ENCODE measurements at places on chromosomes 2 and 18. TPM values are rescaled to one million over a fixed set of nuclear protein-coding genes. Genes with fewer than 3 reads are reported as not detected.

DNA sequence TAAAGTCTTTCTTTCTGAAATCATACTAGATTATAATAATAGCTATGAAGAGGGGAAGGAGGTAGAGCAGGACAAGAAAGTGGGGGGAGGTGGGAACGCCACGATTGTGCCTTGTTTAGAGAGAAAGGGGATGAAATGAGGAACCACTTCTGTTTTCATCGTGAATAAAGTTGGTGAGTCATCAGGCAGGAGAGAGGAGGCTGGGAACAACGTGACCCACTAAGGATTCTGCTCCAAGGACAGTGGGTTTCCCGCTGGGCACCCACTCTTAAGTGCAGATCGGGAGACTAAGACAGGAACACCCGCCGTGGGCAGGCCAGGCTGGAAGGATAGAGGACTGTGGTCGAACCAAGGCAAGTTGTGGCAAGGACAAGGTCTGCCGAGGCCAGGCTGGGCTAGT is 158.2 kb downstream of the L3MBTL4 start:
- no peak for DNase-seq

- no peak for DNase-seq
These were observed 179.4 kb downstream of the LCLAT1 start for GRCh38 chr2:30626397-30626796.

GRCh38 chr2:212078103-212078502 is 460.5 kb downstream of the ERBB4 start:
- DNase-seq: no peak

INHA gene
- not detected for total RNA-seq

DNA sequence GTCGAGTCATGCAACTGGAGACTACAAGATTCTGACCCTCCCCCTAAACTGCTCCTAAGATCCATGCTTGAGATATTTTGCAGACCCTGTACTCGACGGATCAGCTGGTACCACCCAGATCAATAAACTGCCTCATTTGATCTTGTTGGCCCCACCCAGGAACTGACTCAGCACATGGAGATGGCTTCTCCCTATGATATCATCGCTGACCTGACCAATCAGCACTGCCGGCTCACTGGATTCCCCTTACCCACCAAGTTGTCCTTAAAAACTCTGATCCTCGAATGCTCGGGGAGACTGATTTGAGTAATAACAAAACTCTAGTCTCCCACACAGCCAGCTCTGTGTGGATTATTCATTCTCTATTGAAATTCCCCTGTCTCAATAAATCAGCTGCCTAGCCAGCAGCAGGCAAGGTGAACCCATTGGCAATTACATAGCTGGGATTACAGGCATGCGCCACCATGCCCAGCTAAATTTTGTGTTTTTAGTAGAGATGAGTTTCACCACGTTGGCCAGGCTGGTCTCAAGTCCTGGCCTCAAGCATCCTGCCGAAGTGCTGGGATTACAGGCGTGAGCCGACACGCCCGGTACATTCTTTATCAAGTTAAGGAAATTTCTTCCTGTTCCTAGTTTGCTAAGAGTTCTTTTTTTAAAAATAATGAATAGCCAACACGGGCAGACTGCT is 43.6 kb downstream of the VPS54 start:
- DNase-seq: no peak

GRCh38 chr2:38057651-38058410 is 18.1 kb downstream of the CYP1B1 start:
- no peak for DNase-seq

DNA sequence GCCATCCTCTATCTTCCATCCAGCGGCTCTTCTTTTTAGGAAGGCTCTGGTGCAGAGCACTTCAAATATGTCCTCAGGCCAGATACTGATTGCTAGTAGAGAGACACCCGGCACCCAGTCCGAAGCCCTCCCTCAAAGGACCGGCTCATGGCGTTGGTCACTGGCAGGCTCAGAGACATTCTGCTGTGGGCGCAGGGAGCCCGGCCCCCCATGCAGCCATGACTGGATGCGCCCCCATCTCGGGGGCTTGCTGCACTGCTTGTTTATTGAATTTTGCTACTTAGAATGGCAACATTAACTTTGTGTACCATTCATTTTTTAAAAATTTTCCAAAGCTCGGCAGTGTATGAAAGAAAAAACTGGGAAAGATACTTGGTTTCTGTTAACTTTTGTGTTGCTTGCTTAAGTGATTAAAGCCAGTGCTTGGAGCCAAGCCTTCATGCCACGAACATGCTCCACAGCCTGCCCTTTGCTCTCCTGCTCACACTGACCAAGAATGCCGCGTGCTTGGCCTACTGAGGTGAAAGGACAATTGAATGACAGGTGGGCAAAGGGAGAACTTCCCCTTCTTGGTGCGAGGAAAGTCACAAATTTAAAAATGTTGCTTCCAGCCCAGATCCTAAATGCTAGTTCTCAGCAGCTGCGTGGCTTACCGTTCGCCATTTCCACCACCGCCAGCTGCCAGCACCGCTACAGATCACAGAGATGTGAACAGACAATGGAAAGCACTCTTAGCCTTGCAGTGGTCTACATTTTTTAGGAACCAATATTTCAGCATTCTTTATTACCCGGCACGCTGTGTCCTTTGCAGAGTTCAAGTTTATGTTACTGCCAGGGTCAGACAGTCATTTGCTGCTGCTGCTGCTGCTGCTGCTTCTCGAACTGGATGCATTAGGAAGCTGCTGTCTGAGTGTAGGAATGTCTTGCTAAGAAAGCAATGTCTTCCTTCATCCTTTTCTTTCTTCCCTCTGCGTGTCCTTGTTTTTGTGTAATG is 76.7 kb downstream of the FAM210A start:
- DNase-seq: no peak

SERPINB12 gene
- not detected for total RNA-seq

- DNase-seq: peak; percentile 48
These were observed 96.9 kb upstream of the ZNF397 start for GRCh38 chr18:35143622-35144596.

GRCh38 chr18:54532222-54532621 is 58.8 kb upstream of the DYNAP start:
- DNase-seq: no peak

GRCh38 chr2:68196120-68196716 is 38.5 kb downstream of the PNO1 start:
- peak; percentile 51 for DNase-seq

- DNase-seq: no peak
These were observed 34.5 kb downstream of the PIK3C3 start for GRCh38 chr18:41989508-41989907.

- no peak for DNase-seq
These were observed 84.8 kb downstream of the ACAA2 start for GRCh38 chr18:49728542-49728941.

DNA sequence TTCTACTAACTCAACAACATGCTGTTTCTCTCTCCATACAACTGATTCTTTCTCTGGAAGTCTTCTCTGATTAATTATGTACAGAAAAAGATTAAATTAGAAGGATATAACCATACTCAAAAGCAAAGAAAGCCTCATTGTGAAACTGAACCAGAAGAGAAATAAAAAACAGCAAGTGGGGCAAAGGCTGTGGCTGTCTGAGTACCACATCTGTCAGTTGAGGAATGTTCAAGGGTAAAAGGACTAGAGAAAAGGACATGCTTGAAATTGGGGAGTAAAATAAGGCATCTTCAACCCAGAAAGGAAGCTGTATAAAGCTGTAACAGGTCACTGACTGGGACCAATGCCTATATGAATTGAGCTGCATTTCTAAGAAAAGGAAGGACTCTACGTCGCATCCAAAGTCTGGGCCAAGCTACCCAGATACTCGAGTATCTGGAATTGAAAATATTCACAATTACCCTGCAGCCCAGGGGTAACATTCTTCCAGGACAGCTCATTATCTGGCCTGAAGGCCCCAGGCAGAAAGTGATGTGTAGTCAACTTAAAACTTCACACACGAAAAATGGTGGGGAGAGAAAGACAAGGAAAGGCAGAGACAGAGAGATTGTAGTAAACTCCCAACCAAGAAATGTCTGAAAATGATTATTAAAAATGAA is 356.0 kb upstream of the GALNT5 start:
- DNase-seq: no peak

IL18R1 gene
- total RNA-seq: 1.3 TPM

GRCh38 chr2:45329045-45329677 is 281.9 kb downstream of the SRBD1 start:
- no peak for DNase-seq

DNA sequence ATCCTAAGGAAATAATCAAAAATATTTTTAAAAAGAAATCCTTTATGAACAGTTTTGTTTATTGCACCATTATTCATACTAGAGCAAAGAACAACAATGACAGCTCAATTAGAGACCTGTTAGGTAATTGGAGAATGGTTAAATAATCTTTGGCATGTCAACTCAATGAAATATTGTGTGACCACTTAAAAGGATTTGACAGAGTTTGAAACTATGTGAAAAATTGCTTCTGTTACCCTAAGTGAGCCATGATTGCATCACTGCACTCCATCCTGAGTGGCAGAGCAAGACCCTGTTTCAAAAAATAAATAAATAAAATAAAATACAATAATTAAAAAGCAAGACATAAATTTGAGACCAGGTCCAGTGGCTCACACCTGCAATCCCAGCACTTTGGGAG is 66.1 kb upstream of the ATP8B1 start:
- no peak for DNase-seq

DNA sequence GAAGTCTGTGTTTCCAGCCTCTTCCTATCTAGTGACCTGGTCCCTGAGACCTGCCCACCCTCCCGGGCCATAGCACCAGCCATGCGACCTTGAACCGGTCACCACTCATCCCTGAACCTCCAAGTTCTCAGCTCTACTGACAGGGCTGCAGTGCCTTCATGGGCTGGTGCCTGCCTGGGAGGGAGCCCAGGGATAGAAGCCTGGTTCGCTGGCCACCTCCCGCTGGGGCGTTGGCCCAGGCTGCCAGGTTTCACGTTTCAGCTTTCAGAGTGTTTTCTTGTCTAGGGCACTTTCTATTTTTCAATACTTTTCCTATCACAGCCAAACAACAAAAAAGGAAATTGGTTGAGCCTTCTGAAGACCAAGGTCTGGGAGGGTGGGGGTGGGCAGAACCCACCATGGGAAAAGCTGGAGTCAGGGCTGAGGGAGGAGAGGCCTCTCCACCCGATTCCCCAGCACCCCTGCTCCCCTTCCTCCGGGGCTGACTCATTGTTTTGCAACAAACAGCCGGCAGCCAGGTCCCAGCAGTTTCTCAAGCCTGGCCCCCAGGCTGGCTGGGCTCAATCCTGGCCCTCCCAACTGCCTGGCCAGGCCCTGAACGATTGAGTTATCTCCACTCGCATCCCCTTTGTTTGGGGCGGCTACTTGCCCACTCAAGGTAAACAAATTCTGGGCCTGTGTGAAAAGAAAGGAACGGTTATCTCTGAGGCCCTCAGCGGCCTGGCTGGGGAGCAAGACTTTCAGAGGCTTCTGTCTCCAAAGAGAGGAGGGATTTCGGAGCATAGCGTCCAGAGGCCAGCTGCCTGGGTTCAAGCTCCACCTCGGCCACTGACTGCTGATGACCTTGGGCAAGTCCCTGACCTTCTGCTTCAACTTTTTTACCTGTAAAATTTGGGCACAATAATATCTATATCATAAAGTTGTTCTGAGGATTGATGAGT is 47.5 kb downstream of the ZFP36L2 start:
- DNase-seq: peak; percentile 88

MAP2 gene
- total RNA-seq: 10.3 TPM

GRCh38 chr2:237433920-237434676 is 20.1 kb upstream of the COL6A3 start:
- DNase-seq: no peak

KLHL30 gene
- total RNA-seq: 0.62 TPM

DNA sequence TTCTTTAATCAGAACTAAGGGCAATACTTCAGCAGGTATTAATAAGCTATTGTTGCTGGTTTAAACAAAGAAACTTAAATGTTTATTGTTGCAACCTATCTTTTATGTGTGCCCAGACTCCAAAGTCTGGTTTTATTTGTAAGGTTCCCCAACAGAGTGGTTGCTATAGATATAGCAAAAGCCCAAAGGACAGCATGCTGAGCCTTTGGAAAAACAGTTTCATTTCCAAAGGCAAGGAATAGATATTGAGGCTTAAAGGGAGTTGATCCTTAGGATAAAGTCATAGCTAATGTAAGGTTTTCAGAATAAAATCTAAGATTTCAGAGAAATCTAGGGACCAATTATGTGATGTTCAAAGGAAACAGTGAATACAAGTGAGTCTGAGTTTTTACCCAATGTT is 413.2 kb upstream of the SLC14A2 start:
- DNase-seq: no peak

DNAJC5G gene
- 1.5 TPM for total RNA-seq

DNA sequence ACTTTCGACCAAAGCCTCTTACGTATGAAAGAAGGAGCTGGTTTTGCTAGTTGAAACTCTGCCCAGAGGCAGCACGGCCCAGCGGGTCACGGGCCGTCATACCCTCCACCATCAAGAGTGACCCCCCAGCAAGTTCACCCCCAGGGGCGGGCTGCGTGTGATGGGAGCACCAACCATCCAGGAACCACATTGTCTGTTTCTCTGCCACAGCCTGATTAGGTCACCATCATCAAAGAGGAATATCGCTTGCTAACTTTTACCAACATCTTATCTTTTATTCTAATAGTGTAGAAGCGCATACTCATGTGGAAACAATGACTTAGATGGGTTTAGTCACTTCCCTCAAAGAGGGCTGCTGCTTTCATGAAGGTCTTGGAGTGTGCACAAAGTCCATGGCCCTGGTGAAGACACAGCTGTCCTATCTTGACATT is 116.6 kb upstream of the SMIM21 start:
- DNase-seq: no peak

RAB6C gene
- not detected for total RNA-seq

- DNase-seq: no peak
These were observed 14.7 kb downstream of the RNF103 start for GRCh38 chr2:86608832-86609410.

GRCh38 chr2:65275141-65275915 is 47.7 kb downstream of the ACTR2 start:
- no peak for DNase-seq

DNA sequence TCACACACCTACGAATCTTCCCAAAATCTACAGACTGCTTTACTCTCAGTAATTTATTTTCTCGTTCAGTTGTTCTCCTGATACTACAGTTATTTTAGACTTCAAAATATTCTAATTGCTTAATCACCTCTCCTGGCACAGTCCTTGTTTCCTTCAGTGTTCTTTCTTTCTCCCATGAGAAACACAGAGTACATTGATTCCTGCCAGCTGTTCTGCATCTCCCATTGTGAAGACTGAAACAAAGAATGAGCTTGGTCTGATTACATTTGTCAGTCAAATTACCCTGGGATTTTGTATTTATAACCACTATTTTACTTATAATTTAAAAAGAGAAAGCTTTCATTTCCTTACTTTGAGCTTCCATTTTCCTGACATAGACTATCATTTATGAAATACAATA is 63.9 kb upstream of the TANK start:
- DNase-seq: no peak

GRCh38 chr2:204477358-204477950 is 67.8 kb upstream of the PARD3B start:
- no peak for DNase-seq

- no peak for DNase-seq
These were observed 211.0 kb downstream of the MBD2 start for GRCh38 chr18:54013452-54013851.

PCARE gene
- not detected for total RNA-seq

SPP2 gene
- total RNA-seq: 1.3 TPM

- no peak for DNase-seq
These were observed 405 bp downstream of the PPP3R1 start for GRCh38 chr2:68251855-68252399.

All from uterus (tissue), 4 donors.